ENCODE measurements at places on chromosomes 4 and X. TPM values are rescaled to one million over a fixed set of nuclear protein-coding genes. Genes with fewer than 3 reads are reported as not detected.

Gene HHIP
- 854 TPM for total RNA-seq

Gene NKX3-2
- not detected for total RNA-seq

Gene TENM3
- 23.1 TPM for total RNA-seq

Gene RS1
- not detected for total RNA-seq

Gene GAGE2A
- not detected for total RNA-seq

Gene GATA1
- not detected for total RNA-seq

Gene OTC
- not detected for total RNA-seq

Gene PAK3
- total RNA-seq = 0.29 TPM

Gene AR
- total RNA-seq = 14.9 TPM

Gene ARMCX5
- total RNA-seq = 16.7 TPM

Gene FRMD7
- not detected for total RNA-seq

Gene PNMA3
- not detected for total RNA-seq

Gene CTAG2
- not detected for total RNA-seq

Gene PPARGC1A
- total RNA-seq = under 0.01 TPM

Gene VSIG1
- 0.65 TPM for total RNA-seq

Gene HS6ST2
- total RNA-seq = 2.0 TPM

Gene PAGE1
- not detected for total RNA-seq

Gene PPP1R3F
- total RNA-seq = 2.1 TPM

Gene ZNF157
- not detected for total RNA-seq

All from vein endothelial cell (primary cell).